ENCODE measurements at places on chromosomes 7 and 10. TPM values are rescaled to one million over a fixed set of nuclear protein-coding genes. Genes with fewer than 3 reads are reported as not detected.

The SPDYE8 gene
- not detected for total RNA-seq

The GATA3 gene
- total RNA-seq: 0.25 TPM

The MCM10 gene
- 11.5 TPM for total RNA-seq

The OGDHL gene
- 0.26 TPM for total RNA-seq

The AVPI1 gene
- total RNA-seq: 3.2 TPM

The ASIC3 gene
- 0.07 TPM for total RNA-seq

The GIMAP1 gene
- 13.5 TPM for total RNA-seq

The COBL gene
- total RNA-seq: not detected

The CRPPA gene
- total RNA-seq: 0.86 TPM

The STK31 gene
- total RNA-seq: 0.07 TPM

The DYNC1I1 gene
- total RNA-seq: 3.9 TPM

The ASB4 gene
- total RNA-seq: not detected

The ZNF789 gene
- 5.9 TPM for total RNA-seq

The HIPK2 gene
- 14.3 TPM for total RNA-seq

The SPDYE5 gene
- not detected for total RNA-seq

The PRKG1 gene
- total RNA-seq: 1.3 TPM

The NPC1L1 gene
- total RNA-seq: not detected

The GPR15LG gene
- total RNA-seq: not detected

The EBLN1 gene
- not detected for total RNA-seq

The H2AZ2 gene
- total RNA-seq: 260 TPM

The GCK gene
- 0.39 TPM for total RNA-seq

The CLDN4 gene
- total RNA-seq: 0.07 TPM

The ADAM12 gene
- 0.21 TPM for total RNA-seq

The FAM13C gene
- total RNA-seq: 0.11 TPM

The ZPBP gene
- not detected for total RNA-seq

The ZMIZ1 gene
- 7.7 TPM for total RNA-seq

The IPMK gene
- 11.0 TPM for total RNA-seq

The FOXI2 gene
- total RNA-seq: not detected

The DMBT1 gene
- not detected for total RNA-seq

The MYO1G gene
- 0.11 TPM for total RNA-seq

The CPXM2 gene
- total RNA-seq: 9.2 TPM

The FAM237B gene
- not detected for total RNA-seq

The TMEM270 gene
- total RNA-seq: not detected

The KCP gene
- total RNA-seq: 0.04 TPM

The SORBS1 gene
- total RNA-seq: 3.9 TPM

The SRGN gene
- 1,720 TPM for total RNA-seq

The UFSP1 gene
- 2.6 TPM for total RNA-seq

The CHAT gene
- total RNA-seq: not detected

The SYNPO2L gene
- not detected for total RNA-seq

The TRA2A gene
- 47.4 TPM for total RNA-seq

The TPK1 gene
- 22.9 TPM for total RNA-seq

The SUN3 gene
- not detected for total RNA-seq

The PNLIPRP2 gene
- total RNA-seq: not detected

The COPS6 gene
- total RNA-seq: 147 TPM

The PLEKHS1 gene
- not detected for total RNA-seq

The FGFBP3 gene
- total RNA-seq: 0.28 TPM

The GIMAP7 gene
- 72.0 TPM for total RNA-seq

The ZNF853 gene
- 0.79 TPM for total RNA-seq

All from pulmonary artery endothelial cell (primary cell).